T-helper 1 cell (primary cell): ENCODE measurements at places on chromosomes 3 and 15.

GRCh38 chr3:52600258-52600657 is 63.9 kb downstream of the UQCC5 start:
- DNase-seq, result no peak

DNA sequence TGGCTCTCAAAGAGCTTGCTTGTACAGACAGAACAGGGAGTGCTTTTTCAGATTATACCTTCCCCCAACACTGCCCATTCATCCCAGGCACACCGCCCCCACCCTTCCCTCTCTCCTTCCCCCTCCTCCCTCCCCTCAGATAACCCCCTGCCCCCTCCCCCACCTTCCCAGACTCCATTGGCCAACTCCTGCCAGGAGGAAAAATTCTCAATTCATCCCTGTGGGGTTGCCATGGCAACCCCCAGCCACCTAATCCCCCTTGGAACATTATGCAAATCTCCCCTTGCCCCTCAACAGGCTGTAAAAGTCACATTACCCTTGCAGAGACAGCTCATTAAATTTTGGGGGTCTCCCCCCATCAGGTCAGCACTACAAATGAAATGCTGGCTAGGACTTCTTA is 14.3 kb downstream of the TLE3 start:
- no peak for DNase-seq

DNA sequence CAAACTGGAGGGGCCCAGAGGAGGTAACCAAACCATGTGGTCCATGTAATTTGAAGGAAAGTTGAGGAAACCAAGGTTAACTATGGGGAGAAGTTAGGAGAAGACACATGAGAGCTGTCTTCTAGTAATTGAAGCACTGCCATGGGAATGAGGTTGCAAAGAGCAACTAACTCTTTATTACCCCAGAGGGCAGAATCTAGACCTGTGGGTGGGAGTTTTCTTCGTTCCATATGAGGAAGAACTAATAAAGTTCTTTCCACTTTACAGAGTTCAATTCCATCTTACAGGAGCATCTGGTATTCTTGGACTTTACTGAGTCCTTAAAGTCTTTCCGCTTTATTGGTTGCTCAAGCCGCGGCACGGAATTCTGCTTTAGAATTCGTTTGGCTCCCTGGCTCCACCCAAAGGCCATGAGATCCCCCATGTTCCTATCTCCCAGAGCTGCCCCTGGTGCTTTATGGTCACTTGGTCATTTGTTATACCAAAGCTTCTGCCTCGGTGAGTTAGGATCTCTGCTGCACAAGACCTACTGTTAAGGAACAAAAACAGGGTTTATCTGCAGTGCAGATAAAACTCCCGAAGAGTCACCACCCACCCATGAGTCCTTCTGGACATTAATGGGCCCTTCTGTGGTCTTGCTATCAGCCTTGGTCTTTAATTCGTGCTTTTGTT is 89.5 kb upstream of the UMPS start:
- DNase-seq, result no peak

DNA sequence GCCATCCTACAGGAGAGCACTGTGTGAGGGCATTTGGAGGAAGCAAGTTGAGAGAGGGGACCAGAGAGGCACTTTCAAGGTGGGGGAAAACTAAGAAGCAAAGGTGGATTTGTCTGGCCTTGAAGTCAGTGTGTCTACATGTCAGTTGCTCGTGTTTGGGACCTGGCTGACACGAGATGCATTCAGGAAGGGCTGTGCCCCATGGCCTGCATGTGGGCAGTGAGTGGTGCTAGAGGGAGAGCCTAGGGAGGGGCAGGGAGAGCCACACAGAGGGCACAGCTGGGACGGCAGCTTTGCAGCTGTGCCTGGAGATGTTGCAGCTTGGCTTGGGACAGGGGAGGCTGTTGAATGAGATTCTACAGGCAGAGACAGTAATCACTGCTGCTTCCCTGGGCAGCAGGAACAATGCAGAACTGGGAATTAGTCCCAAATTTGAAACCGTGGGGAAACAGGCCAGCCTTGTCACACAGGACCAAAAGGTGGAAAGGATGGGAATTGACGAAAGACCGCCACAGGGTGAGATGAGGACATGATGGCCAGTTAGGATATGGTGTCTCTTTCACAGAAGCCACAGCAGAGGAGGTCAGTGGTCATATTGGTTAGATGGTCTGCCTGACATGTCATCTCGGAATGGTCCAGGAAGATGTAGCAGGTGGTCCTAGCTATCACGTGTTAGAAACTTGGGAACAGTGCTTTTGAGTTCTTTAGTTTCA is 10.0 kb downstream of the SEC61A1 start:
- no peak for DNase-seq

DNA sequence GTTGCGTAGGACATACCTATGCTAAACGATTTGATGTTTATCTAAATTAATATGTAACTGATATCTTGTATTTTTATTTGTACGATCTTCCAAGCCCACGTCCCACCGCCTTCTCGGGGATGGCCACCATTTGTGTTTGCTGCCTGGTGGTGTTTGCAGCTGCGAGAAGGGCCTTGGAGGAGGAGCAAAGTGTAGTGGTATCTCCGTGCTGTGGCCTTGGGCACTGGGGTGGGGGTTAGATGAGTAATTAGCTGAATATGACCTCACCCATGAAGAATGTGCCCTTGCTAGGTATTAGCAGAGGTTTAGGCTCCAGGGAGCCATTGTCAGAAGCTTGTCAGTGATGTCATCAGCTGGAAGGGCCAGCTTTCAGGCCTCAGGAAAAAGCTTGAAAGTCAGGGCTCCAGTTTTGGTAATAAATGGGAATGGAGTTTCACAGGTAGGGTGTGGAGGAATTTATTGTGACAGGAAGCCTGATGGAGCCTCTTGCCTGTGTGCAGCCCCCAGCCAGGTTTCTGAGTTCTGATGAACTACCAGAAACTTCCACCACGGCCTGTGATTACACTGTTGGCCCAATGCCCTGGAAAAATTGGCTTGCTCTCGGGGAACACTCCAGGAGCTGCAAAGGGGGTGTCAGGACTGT is 41.0 kb downstream of the FLNB start:
- DNase-seq, result no peak

DNA sequence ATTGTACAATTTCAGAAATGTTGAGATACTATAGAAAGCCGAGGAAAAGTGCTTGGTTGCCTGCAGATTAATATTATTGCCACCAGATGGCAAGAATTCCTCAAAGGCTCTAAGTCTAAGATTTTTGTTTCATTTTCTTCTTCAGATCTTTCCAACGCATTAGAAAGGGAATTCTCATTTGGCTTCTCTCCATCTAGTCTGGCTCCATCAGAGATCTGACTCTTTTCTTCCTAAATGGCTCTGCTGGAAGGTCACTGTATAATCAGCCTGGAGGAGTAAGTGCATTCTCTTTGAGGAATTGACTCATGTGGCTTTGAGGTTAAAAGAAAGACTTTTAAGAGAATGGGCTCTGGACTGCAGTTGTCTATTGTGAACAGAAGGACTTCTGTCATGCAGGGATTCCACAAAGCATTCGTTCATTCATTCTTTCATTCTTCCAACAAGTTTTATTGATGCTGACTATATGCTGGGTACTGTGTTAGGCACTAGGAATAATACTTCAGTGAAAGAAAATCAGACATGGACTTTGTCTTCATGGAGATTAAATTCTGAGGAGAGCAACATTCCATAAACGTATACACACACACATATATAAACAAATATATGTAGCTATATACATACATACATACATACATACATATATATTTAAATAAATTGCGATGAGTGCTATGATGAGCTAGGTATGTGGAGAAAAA is 55.3 kb downstream of the SLC28A2 start:
- no peak for DNase-seq

DNA sequence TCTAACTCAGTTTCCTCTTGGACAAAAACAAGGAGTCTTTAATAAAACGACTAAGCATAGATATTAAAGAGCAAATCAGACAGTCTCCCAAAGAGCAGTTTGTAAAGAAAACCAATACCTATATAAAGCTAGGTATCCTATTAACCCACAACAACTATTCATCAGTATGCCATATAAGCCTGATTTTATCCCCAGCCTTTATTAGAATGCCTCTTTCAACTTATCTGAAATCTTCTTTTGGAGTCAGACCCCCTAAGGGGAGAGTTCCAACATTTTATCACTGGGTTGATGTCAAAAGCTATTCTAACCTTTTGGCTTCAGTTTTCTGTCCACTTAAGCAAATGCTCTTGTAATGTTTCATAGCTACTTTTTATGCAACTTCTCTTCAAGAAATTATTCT is 17.8 kb downstream of the MAP2K5 start:
- DNase-seq, result no peak

- no peak for DNase-seq
Measured at GRCh38 chr15:37893309-37893708, 41.1 kb upstream of the TMCO5A start.

DNA sequence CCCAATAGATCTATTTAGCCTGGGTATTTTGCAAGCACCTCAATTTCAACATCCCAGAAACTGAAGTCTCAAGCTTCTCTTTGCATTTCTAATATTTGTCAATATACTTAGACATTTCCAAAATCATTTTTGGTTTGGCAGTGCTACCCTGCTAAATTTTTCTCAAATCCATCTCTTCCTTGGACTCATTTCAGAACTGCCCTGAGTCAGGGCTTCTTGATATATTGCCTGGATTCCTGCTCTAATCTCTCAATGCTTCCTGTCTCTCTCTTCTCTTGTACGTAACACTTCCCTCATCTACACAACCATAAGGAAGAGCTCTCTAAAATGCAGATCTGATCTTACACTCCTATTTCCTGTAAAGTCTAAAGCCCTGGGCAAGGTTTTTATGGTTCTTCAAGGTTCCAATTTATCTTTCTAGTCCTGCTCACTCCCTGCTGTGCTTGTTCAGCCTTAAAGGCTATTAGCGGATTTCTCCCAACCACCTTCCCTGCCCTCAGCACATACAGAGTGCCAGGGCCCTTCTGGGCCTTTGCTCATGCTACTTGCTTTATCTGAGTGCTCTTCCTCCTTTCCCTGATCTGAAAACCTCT is 53.0 kb upstream of the MME start:
- no peak for DNase-seq

DNA sequence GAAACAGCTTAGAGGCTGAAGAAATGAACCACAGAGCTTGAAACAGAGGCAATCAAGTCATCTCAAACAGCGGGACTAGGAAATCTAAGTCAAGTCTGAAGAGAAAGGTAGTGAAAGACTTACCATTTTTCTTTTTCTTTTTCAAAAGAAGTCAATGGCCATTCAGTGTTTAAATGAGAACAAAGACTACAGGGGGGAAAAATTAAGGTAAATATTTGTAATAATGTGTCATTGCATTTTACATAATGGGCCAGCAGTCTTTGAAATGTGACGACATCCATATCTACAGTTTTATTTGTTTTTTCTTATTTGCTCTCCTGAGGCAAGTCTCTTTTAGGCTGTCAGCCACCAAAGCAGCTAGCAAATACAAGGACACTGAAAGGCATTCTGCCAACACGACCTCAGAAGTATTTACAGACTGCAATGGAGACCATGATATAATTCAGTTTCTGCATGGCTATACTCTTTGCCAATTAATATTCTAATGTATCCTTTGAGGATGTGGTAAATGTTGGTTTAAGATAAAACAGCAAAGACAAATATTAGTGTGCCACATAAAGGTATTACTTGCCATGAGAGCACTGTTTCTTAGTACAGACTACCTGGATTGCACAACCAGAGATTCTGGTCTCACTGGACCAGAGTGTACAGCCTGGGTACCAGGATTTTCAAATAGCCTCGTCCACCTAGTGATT is 307.0 kb upstream of the THBS1 start:
- no peak for DNase-seq

DNA sequence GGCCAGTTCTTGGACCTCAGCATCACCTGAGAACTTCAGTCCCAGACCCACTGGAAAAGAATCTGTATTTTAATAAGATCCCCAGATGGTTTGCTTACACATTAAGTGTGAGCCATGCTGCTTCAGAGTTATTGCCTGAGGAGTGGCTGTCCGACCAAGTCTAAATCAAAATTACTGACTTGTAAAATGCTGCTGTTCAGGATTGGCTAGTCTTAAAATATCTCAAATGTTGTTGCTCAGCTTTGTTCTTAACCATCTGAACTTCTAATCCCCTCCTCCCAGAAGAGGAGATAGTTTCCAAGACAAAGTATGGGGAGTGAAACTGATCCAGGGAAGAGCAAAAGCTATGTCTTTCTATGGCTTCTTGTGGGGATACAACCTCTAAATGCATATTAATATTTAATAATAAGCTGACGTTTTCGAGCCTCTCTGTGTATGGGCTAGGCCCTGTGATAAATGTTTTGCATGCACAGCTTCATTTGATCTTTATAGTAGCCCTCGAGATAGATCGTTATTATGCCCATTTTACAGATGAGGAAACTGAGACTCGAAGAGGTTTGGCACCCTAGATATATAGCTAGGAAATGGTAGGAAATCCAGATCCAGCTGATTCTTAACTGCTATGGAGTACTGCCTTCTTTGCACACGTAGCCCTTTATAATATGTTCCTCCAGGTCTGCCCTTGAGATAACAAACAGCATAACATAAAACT is 52.2 kb downstream of the DNASE1L3 start:
- DNase-seq, result no peak

DNA sequence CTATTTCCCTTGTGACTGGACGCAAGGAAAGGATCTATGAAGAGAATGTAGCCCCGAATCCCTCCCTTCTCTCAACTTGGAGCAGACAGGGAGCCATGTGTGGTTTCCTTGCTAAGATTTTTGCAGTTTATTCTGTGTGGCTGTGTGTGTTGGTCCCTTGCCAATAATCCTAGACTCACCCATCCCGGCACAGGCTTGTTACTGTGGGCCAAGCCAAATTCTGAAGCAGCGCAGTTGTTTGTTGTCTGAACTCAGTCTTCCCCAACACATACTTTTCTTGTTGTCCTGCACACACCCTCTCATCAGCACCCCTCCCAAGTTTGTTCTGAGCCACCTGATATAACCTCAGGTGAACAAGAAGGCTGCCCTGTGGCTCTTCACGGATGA is 193.3 kb upstream of the CTDSPL start:
- no peak for DNase-seq

DNA sequence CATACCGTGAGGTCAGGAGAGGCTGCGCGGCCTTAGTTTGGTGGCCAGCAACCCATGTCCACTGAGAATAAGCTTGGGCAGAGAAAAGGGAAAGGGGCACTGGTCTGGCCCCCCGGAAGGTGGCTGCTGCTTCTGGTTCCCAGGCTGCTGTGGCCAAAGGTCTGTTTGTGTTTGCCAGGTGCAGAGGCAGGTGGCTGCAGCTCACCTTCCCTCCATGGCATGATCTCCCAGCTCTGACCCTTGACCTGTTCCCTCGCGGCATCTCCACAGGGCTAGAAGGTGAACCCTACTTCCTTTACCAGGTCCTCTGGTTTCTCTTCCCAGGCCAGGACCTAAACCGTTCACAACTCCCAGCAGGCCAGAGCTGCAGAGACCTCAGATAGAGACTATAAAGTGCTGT is 13.8 kb downstream of the VPS18 start:
- no peak for DNase-seq
